IPS-NIHi11 (cell line): ENCODE measurements at places on chromosomes 4 and X.

DNA sequence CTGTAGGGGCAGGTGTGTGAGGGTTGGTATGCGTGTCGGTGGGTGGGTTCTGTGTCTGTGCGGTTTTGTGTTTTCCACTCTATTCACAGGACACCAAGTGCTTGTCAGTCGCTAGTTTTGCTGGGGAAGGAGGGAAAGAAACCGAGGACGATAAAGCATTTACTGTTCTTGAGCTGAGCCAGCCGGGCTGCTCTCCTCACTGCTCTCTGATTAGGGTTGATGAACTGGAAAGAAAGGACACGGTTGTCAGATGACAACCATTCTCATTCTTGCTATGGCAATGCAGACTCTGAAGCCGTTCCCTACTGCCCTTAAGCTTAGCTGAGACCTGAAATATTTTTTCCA is 832 bp downstream of the EGFL6 start:
- DNase-seq, result no peak

GRCh38 chr4:98517218-98518021 is 141.0 kb downstream of the TSPAN5 start:
- no peak for DNase-seq

GRCh38 chrX:104168127-104168526 is 1.9 kb downstream of the FAM199X start:
- DNase-seq, result no peak

DNA sequence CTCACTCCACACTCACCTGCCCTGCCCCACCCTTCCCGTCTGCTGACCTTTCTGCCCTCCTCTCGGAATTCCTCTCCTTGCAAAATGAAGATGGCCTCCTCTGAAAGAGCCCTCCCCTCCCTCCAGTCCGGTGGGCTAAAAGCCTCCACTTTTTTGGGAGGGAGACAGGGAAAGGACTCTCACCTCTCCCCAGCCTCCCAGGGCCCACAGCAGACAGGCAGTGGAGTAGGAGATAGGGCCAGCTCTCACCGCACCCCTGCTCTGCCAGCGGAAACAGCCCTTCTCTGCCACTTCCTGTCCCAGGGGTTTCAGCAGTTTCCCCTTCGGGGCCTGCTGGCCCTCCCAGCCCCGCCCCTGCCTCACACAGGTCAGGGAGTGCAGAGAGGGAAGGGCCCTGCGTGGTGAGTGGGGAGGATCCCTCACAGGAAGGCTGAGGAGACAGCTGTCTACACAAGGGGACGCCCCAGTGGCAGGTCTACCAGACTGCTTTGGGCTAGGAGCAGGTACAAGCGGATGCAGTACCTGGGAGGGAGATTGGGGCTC is 18.2 kb downstream of the ELF4 start:
- DNase-seq, result no peak

DNA sequence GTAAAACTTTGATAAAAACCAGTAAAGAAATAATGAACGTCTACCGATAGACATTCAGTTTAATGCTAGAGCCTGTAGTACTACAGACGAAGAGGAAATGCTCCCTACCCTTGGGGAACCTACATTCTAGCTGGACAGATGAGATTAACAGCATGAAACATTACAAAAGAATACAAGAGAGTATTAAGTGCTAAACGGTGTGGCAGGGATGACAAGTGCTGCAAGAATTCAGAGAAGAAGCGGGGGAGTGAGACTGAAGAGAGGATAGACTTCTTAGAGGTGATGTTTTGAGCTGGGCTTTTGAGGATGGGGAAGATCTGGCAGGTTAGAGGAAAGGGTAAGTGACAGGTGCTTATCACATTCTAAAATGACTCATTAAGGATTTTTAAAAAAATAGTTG is 52.6 kb upstream of the ESX1 start:
- no peak for DNase-seq

GRCh38 chr4:169741569-169741968 is 16.2 kb downstream of the HPF1 start:
- no peak for DNase-seq

GRCh38 chrX:154357205-154357604 is 17.2 kb downstream of the FLNA start:
- no peak for DNase-seq

GRCh38 chr4:68773699-68774098 is 42.1 kb upstream of the UGT2B10 start:
- DNase-seq, result no peak

- DNase-seq, result peak; percentile 67
Observed at GRCh38 chrX:40459571-40460158, 121.1 kb upstream of the ATP6AP2 start.
